Activated naive CD8-positive, alpha-beta T cell treated with anti-CD3 and anti-CD28 coated beads, Interleukin-2, amount 50 U/mL, for 24 hours (primary cell): ENCODE measurements at places on chromosomes 11 and 22.
A peak's percentile ranks its signal among the peaks of the same experiment; 100 is the strongest.

GRCh38 chr11:64608046-64608445 lies 17.0 kb downstream of the SLC22A12 start:
- DNase-seq, result no peak

GRCh38 chr11:10414659-10415058 lies 40.4 kb upstream of the AMPD3 start:
- DNase-seq, result no peak

DNA sequence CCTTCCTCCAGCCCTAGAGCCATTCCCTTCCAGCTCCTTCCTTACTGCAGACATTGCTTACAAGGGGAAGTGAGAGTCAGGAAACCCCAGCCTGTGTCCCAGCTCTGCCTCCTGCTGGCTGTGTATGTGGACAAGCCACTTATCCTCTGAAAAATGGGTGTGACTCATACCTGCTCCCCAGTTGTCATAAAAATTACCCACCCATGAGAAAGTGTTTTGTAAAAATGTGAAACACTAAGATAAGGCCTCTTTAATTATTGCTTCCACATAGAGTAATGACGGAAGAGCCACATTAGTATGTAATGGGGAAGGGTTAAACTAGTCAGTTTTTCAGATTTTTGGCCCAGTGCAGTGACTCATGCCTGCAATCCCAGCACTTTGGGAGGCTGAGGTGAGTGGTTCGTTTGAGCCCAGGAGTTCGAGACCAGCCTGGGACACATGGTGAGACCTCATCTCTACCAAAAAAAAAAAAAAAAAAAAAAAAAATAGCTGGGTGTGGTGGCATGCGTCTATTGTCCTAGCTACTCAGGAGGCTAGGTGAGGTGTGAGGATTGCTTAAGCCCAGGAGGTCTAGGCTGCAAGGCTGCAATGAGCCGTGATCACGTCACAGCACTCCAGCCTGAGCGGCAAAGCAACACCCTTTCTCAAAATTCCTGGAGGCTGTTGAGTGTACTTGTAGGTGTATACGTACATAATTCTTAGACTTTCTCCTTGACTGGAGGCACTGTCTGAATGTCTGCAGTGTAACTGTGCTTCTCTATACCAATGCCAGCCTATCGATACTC lies 84.9 kb downstream of the CTTN start:
- no peak for DNase-seq

DNA sequence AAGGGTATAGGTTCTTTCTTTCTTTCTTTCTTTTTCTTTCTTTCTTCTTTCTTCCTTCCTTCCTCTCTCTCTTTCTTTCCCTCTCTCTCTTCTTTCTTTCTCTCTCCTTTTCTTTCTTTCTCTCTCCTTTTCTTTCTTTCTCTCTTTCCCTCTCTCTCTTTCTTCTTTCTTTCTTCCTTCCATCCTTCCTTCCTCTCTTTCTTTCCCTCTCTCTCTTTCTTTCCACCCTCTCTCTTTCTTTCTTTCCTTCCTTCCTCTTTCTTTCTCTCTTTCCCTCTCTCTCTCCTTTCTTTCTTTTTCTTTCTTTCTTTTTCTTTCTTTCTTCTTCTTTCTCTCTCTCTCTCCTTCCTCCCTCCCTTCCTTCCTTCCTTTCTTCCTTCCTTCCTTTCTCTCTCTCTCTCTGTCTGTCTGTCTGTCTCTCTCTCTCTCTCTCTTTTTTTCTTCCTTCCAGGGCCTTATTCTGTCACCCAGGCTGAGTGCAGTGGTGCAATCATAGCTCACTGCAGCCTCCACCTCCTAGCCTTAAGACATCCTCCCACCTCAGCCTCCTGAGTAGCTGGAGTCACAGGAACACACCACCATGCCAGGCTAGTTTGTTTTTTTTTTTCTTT lies 26.8 kb downstream of the LIF start:
- no peak for DNase-seq

DNA sequence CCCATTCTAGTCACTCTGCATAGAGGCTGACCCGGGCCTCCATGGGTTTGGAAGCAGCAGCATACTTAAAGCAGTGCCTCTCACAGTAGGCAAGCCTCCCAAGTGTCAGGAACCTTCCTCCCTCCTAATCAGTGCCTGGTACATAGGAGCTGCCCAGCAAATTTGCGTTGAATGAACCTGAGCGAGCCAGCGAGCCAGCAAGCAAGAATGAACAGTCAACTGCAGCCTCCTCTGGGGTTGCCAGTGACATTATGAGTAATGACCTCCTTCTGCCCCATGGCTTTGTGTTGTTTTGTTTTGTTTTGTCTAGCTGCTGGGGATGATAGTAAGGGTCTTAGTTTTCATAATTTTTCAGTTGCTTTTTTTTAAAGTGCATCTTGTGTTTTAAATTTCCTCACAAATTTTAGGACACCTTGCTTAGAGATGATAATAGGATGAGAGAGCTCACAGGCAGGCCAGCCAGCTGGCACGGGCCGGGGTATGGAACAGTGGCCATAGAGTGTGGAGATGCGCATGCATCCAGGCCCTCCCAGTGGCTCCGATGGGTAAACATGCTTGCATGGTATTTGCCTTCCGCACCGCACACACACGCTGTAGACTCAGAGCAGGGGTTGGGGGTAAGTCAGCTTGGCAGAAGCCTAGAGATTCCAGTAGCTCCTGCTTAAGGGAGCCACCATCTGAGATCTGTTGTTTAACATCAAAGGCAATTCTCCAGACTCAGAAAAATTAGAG lies 36.1 kb downstream of the TTC12 start:
- DNase-seq, result no peak

GRCh38 chr11:11035331-11035730 lies 177.5 kb upstream of the ZBED5 start:
- DNase-seq, result no peak

- DNase-seq, result no peak
Measured at GRCh38 chr22:49269928-49270327, 557.7 kb downstream of the BRD1 start.

GRCh38 chr11:128549256-128549944 lies 38.0 kb downstream of the ETS1 start:
- no peak for DNase-seq

DNA sequence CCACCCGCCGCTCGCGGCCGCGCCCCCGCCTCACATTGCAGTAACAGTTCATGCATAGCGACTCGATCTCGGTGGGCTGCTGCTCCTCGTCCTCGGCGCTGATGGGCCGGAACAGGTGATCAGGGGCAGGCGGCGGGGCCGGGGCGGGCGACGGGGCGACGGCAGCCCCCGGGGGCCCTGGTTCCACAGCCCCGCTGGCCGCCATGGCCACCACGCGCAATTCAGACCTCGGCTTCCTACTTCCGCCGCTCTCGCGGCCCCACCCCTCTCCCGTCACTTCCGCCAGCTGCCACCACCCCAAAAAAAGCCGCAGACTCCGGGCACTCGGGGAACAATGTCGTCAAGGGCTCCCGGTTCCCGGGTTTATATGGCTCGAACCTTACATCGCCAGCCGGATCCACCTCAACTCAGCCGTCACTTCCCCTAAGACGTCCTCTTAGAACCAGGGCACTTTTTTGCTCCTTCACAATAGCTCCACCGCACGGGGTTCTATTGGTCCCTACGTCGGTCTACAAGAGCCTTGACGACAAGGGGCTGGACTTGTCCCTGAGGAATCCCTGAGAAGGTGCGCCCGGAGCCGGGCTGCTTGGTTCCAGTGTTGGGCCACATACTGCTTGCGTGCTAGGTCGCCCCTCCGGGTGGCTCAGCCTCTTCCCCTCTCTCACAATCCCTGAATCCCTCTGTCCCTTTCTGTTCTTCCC lies at the start of gene ZPR1:
TSS of gene ZPR1 (minus strand) at position 238 of the 701 bp plus-strand sequence. CDS start at position 205, 33 bp downstream.
- DNase-seq, result peak; percentile 89

DNA sequence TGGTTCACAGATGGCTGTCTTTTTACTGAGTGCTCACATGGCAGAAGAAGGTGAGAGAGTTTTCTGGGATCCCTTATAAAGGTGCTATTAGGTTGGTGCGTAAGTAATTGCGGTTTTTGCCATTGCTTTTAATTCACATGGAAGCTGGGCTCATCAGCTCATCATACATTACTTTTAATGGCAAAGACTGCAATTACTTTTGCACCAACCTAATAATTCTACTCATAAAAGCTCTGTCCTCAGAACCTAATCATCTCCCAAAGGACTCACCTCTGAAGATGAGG lies 23.0 kb downstream of the RCN1 start:
- no peak for DNase-seq

- DNase-seq, result no peak
Measured at GRCh38 chr11:78030429-78031325, 7.6 kb upstream of the KCTD14 start.

DNA sequence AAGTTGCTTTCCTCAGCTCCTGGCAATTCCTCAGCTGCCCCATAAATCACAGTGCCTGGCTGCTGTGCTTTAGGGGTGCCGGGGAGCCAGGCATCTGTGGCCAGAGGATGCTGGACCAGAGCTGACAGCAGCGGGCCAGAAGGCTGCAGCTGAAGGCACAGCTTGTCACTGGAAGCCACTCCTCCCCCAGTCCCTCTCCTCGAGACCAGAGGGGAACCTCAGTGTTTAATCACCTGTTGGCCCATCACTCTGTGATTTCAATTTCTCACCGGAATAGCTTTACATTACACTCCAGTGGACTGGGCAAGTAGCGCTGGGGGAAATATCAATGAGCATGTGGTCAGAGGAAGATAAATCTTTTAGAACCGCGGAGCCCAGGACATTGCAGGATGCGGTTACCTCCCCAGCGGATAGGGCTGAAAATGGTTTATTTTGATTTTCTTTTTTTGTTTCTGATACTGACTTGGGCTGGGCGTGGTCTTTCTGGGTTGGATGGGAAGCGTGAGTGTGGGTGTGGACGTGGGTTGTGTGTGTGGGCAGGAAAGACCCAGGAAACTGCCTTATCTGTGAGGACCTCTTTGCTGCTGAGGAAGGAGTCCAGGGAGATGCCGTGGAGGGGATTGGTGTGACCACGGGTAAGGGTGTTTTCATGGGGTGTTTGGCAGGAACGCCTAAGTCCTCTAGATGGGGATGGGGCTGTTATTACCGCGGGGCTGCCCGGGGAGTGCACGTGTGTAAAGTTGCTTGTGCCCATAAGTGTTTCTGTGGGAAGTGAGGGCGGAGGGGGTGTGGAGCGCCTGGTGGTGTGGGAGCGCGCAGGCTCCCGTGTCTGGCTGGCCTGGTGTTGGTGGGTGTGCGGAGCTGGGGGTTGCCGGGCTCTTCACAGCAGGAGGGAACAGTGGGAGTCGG lies 4.0 kb downstream of the DAGLA start:
- no peak for DNase-seq

DNA sequence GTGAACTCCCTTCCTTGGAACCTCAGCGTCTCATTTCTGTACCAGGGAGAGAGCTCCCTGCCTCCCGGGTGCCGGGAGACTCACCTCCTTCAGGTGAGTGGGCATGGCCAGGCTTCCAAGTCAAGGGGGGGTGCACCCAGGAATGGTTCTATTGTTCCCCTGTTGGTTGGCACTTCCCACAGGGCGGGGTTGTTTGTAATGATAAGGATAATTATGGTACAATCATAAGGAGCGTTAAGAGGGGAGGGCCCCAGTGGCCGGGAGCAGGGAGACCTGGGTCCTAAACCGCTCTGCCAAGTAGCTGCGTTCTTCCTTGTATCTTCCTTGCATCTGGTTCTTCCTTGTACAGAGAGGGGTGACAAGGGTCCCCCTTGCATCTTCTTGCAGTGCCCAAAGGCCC lies 79.1 kb downstream of the LRRC32 start:
- DNase-seq, result no peak

DNA sequence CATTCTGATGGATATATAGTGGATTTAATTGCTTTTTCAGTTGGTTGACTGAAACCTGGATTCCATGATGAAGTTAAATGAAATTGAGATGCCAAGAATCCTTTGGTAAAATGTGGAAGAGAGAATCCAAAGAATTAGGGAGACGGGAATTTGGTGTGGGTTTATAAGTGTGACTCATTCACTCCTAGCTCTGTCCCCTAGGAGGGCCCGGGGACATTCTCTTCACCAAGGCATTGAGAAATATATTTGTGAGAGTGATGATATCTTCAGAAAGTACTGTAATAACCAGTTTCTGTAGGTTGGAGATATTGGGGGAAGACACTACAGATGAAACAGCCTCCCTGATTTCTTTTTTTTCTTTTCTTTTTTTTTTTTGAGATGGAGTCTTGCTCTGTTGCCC lies 13.6 kb upstream of the PHOX2A start:
- no peak for DNase-seq

DNA sequence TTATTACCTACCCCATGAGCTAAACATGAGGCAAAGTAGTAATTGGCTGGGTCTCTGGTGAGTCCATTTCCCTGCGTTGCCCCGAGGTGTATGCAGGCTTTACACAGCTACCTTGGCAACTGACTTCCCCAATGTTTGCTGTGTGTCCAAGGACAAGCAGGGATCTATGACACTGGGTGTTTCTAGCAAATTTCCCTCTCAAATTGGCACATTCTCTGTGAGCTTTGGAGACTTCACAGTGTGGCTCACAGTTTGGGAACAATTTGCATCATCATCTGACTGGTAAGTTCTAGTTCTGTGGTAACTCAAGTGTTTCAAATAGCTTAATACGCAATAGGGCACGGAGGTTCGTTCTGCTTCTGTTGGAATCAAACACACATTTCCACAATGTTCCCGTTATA lies 12.5 kb downstream of the NNMT start:
- DNase-seq, result no peak

DNA sequence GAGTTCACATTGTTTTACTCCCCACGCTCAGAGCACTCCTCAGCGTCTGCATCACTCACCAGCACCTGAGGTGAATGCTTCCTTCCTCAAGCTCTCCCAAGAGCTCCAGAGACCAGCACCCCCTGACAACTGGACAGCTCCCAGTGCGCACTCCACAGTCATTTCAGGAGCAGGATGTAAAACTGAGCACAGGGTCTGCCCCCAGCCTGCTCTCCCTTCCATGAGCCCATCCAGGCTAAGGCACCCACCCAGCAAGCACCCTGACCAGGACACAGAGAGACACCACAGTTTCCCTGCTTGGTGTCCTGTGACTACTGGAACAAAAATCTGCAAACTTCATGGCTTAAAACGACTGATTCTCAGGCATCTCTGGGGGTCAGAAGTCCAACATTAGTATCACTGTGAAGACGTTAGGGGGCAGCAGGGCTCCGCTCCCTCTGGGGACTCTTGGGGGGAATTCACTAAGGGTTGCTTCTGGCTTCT lies 3.3 kb downstream of the SCGB1D2 start:
- DNase-seq, result peak; percentile 15
